Right cardiac atrium (tissue), 5 donors: ENCODE measurements at places on chromosomes 6 and 20. TPM values are rescaled to one million over a fixed set of nuclear protein-coding genes. Genes with fewer than 3 reads are reported as not detected.

- DNase-seq: no peak
Measured at GRCh38 chr20:43925215-43925614, 10.6 kb downstream of the TOX2 start.

The SRSF6 gene
- polyA plus RNA-seq: 50.8 TPM

DNA sequence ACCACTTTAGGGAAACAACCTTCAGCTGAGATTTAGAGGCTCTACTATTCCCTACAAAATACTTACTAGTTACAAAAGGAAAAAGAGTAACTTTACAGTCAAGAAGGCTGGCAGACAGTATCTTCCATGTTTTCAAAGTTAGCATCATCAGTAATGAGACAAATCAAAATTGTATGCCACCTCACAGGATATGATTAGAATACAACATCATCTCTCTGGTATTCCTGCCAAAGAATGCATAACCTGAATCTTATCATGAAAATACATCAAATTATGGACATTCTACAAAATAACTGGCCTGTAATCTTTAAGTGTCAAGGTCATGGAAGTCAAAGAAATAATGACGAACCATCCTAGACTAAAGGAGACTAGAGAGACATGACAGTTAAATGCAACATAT, 38.4 kb downstream of the CDK5RAP1 start:
- DNase-seq: no peak

GRCh38 chr20:23130622-23131140, 44.6 kb upstream of the CD93 start:
- DNase-seq: no peak

DNA sequence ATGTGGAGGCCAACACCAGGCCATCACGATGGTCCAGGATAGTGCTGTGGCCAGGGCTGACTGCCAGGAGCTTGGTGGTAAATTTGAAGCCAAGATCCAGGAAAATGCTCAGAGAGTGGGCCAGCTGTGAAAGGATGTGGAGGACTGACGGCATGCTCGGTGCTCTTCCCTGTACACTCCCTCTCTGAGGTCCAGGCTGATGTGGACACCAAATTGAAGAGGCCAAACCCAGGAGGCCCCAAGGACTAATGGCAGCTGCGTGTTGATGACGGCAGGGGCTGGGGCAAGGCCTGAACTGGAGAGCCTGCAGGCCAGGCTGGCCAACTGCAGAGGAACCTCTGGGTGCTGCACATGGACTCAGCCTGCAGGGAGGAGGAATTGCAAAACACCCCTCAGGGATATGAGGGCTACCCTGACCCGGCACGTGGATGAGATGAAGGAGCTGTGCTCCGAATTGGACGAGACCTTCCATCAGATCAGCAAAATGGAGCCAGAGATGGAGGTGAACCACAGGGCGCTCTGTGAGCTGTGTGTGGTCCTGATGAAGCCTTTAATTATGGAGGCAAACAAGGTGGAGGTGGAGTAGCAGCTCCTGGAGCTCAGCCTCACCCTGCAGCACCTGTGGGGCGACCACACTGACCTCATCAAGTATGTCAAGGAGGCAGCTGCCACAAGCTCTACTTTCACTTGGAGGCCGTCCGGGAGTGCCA, 6.9 kb upstream of the RAET1E start:
- no peak for DNase-seq
